ENCODE measurements at places on chromosomes 5 and 9. TPM values are rescaled to one million over a fixed set of nuclear protein-coding genes. Genes with fewer than 3 reads are reported as not detected.
A peak's percentile ranks its signal among the peaks of the same experiment; 100 is the strongest.

Gene ZBTB43
- total RNA-seq: 6.8 TPM

- H3K4me1 ChIP-seq: no peaks in the 10 kb centered on the region
- no peaks in the 10 kb centered on the region for H3K36me3 ChIP-seq
- H3K27me3 ChIP-seq: no peaks in the 10 kb centered on the region
Observed at GRCh38 chr5:98843481-98843880, 70.0 kb downstream of the RGMB start.

GRCh38 chr5:35354751-35355150, 124.5 kb upstream of the PRLR start:
- no peak for DNase-seq
- no peak overlapping the region for H3K4me3 ChIP-seq
- no peak overlapping the region for H3K27ac ChIP-seq
- H3K27me3 ChIP-seq: no peaks in the 10 kb centered on the region
- no peaks in the 10 kb centered on the region for H3K36me3 ChIP-seq

DNA sequence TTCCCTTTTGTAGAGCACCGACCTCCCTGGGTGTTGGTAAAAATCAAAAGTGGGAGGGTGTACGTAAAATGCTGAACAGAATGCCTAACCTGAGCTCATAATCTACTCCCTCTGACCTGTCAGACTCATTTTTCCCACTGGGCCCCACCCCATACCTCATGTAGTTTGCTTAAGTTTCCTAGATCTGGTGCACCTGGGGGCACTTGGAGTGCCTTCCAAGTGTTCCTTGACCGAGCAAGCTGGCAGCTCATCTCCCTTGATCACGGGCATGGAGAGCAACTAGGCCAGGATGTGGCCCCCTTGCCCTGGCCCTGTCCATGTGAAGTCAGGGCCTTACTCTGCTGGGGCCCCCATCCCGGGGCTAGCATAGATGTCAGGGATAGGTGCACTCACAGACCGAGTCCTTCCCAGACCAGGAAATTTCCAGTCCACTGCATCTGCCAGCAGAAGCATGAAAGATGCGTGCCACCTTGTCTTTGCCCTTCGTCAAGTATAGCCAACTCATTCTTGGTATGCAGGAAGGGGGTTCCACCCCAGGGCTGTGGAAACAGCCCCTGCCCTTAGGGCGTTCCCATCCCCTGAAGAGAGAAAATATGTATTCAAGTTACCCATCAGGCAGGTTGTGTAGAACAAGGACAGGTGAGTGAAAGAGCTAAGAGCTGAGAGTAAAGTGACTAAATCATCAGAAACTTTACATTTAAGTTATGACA, 41.9 kb downstream of the SLC22A5 start:
- peak overlapping the region; percentile 88 for H3K4me3 ChIP-seq
- no peaks in the 10 kb centered on the region for H3K27me3 ChIP-seq
- peaks cover 7% of the 10 kb centered on the region for H3K36me3 ChIP-seq
- DNase-seq: no peak
- peaks cover 41% of the 10 kb centered on the region for H3K4me1 ChIP-seq

Gene TOR1B
- total RNA-seq: 24.9 TPM

- no peak overlapping the region for H3K27ac ChIP-seq
- no peak for DNase-seq
- H3K4me1 ChIP-seq: no peaks in the 10 kb centered on the region
- no peaks in the 10 kb centered on the region for H3K36me3 ChIP-seq
Observed at GRCh38 chr9:33198165-33198564, 31.0 kb upstream of the B4GALT1 start.

DNA sequence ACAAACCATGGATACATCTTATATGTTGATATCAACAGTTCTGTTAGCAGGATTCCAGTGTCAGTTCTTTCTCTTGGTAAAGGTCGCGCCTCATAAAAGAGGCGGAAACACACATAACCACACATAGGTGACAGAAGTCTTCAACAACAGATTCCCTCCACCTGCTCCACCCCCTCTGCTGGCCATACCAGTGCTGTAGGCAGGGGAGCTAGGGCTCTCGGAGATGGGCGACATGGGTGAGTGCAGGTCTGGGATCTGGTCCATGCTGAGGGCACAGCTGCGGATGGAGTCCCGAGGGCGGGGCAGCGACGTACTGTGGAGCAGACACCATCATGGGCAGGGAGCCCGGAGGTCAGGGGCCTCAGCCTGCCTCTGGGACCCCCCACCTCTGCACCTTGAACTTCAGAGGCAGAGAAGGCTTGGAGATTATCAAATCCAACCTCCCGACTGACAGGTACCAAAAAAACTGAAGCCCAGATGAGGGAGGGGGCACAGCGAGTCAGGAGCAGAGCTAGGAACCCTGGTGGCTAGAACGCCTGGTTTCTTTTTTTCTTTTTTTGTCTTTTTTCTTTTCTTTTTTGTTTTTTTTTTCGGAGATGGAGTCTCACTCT, 12.0 kb upstream of the TOR2A start:
- peaks cover 4% of the 10 kb centered on the region for H3K27me3 ChIP-seq
- H3K36me3 ChIP-seq: no peaks in the 10 kb centered on the region
- H3K27ac ChIP-seq: no peak overlapping the region
- no peak overlapping the region for H3K4me3 ChIP-seq

DNA sequence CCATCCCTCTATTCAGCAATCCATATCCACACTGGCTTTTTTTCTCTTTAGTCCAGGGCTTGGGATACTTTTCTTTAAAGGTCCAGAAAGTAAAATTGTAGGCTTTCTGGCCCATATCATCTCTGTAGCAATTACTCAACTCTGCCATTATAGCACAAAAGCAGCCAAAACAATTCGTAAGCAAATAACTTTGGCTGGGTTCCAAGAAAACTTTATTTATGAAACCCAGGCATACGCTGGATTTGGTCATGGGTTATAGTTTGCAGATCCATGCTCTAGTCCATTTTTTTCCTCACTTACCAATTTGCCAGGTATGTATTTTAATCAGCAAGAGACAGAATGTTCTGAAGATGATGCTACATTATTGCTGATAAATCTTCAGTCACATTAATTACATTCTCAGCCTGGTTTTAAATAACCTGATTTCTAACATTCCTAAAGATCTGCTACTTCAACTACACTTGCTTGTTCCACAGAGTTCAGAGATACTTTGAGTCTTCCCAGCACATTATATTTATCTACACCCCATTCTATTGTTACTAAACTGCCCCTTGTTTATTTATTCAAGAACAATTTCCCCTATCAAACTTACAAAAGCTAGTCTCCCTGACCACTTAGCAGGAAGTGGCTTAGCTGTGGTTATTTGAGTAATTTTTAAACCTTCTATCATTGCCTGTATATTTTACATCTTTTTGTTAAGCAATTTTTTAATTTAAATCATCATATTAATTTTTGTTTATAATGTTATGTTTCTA, 161.0 kb downstream of the ISL1 start:
- H3K4me1 ChIP-seq: peaks cover 10% of the 10 kb centered on the region
- no peak overlapping the region for H3K4me3 ChIP-seq
- H3K27ac ChIP-seq: no peak overlapping the region

Data from SJSA1 (cell line).